ENCODE measurements at places on chromosomes 3 and 15.

DNA sequence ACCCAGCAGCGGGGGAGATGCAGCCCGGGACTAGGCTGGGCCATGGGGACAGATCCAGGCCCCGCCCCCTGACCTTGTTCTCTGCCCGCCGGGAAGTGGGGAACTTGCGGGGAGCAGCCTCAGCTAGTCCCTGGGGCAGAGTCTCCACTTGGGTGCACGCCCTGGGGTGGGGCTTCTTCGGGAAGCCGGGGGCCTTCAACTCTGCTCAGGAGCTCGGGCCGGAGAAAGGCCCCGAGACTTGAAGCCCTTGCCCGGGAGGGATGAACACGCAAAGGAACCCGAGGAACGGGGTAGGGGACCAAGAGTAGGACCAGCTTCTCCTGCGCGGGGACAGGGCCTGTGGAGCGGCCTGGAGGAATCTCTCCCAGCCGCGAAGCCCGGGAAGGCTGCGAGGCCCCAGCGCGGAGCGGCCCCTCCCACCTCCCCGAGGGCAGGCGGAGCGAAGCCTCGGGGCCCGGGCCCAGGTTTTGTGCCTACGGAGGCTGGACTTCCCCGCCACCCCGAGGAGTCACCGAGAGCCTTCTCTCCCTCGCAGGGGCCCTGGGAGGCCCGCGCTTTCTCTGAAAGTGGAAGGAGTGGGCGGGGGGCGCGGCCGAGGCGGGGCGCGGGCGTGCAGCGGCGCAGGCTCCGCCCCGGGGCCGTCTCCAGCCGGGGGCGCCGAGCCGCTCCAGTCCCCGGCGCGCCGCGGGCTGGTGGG, at the start of gene ITPKA:
Gene ITPKA (plus strand): TSS at position 670 of the 697 bp plus-strand sequence. CDS start 54 bp downstream, outside the sequence.
- DNase-seq, result peak; percentile 41

DNA sequence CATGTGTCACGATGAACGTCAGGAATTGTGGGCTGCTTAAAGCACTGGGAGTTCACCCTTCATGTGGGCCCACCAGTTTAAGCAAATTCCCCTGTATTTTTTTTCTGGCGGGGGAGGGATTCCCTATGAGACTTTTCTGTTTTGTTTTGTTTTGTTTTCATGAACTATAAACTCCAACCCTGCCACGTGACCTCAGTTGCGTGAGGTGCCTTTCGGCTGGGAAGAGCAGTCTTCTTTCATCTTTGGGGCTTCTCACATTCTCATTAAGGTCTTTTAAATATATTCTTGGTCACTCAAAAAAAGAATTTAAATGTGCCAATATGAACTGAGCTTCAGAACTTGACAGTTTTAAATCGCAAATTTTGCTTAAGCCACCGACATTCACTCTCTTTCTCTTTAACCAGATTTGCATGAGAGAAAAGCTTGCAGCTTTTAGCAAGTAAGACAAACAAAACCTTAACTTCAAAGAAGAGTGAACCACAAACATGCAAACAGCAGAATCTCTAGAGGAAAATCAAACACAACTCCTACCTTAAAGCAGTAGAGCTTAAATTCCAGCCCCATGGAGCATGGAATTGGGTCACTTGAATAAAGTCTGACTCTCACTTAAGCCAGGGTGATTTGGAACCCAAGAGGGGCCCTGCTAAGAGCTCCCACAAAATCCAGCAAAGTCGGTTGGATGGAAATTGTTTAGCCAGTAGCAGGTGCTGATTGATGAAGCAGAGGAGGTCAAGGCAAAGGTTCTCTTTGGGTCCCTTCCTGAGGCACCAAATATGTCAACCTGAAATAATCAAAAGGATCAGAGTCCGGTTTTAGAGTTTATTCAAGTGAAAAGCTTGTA, 699.8 kb upstream of the GBE1 start:
- no peak for DNase-seq

- DNase-seq, result peak; percentile 51
Observed at GRCh38 chr3:128504963-128505730, 12.1 kb upstream of the GATA2 start.

DNA sequence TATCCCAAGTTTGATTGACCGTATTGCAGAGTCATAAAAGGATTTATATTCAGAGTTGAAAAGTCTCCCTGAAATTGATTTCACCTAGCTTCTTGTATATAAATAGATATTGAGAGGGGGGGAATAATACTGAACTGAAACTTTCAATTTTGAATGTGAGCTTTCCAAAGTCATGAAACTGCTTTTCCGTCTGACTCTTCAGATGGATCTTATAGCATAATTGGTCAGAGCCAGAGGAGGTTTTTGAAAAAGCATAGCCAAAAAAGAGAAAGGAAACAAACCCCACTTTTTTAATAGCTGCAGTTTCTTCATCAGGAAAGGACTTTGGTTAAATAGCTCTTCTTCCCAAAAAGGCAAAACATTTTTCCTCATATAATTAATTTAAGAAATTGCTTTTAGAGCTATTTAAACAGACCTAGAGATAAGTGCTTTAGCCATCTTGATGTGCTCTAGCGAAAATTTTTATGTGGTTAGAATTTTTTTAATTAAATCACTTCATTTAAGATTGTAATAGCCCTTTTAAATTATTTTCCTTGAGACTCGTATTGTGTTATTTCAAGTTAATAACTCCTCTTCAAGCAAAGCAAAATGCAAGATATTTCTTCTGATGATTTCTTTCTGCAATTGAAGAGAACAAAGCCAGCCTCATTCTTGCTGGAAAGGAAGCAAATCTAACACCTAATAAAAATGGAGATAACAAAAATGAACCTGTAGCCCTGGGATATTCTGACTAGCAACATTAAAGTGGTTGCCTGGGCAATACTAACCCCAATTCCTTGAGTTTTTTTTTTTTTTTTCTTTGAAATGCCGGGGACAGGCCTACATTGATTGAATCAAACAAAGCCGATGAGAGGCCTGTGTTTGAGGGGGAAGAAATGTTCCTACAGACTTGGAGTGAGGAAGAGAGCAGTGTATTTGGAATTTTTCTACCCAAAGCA, 173.6 kb downstream of the PTPRG start:
- no peak for DNase-seq

DNA sequence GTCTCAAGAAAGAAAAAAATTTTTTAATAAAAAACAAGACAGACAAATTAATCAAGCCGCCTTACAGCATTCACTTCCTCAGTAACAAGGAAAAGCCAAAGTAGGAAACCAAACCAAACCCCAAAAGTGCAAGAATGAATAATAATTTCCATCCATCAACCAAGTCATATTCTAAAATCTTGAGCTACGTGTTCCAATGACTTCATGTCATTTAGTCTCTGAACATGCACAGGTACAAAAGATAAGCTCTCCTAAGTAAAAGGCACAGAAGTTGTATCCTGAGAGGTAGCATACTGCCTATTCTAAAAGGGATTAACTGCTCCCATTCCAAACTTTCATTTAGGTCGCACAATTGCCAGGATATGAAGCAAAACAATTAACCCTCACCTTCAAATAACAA, 29.7 kb downstream of the SLC4A7 start:
- DNase-seq, result no peak

DNA sequence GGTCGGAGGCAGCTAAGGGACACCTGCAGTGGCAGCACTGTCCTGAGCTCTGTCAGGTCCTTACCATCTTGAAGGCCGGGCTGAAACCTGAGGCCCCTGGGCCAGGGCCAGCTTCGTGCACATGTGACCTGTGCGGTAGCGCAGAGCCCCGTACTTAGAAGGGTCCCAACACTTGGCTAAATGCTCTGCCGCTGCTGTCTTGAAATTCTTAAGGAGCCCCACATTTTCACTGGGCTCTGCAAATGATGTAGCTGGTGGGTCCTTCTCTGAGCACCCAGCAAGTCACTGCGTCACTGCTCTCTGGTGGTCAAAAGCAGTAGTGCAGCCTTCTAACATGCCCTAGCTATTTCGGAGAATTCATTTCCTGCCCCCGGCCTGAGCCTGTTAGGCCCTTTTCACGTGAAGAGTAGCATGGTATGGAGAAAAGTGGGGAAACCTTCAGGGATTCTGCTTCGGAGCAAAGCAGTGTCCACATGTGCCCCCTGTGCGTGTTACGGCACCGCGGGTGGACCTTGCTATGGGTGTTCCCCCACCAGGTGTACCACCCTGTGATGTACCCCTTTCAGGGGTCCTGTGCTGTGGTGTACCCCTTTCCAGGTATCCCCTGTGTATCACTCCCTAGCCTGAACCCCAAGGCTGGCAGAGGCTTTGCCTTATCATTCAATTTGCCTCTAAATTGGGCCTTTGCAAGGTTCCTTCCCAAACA, 79.7 kb downstream of the TMEM266 start:
- DNase-seq, result peak; percentile 79

DNA sequence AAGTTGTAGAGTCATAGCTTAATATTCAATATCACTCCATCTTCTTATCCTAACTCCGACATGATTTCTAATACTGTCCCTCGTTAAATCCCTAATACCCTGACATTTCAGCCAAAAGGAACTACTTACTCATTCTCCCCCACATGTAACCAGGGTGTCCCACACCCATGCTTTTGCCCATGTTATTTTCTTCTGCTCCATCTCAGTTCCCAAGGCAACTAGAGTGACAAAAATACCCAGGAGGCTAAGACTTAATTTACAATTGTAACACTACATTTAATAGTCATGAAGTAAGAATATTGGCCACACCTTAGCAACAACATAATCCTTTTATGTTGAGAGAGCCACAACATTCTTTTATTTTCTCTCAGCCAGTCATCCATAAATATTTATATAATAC, 248.5 kb upstream of the TGFBR2 start:
- DNase-seq, result no peak

DNA sequence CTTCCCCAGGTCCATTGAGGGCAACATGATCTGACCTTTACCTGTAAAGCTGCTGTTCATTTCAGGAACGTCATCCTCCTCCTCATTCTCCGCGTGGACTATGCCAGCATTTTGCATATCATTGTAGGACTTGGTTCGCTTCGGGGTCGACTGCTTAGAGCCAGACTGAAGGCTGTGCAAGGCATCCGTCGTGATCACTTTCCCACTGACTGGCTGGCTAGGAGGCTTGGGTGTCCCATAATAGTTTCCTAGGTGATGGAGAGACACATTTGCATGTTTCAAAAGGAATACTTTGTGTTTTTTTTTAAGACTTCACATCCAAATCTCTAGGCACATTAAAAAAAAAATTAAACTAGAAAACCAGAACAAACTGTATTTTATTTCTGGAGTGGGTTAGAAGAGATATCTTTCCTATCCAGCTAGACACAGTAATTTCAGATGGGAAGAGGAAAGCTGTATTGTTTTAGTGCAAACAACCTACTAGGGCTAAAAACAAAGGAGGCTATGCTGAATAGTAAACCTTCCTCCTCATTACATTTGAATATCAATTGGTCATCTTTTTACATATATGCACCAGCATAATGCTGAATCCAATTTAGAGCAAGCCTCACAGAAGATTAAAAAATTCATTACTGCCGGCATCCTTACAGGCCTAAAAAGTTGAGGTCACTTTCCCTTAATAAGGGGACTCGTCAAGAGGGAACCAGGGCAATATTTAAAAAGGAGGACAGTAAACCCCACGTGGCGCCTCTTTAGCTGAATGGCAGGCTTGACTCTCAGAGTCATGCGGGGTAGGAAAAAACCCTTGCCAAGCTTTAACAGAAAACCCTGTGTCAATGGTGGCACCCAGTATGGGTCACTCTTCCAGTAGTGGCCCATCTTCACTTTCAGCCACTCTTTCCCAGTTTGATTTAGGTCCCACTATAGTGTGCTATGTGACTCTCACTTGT, 559.9 kb downstream of the MAGI1 start:
- no peak for DNase-seq

DNA sequence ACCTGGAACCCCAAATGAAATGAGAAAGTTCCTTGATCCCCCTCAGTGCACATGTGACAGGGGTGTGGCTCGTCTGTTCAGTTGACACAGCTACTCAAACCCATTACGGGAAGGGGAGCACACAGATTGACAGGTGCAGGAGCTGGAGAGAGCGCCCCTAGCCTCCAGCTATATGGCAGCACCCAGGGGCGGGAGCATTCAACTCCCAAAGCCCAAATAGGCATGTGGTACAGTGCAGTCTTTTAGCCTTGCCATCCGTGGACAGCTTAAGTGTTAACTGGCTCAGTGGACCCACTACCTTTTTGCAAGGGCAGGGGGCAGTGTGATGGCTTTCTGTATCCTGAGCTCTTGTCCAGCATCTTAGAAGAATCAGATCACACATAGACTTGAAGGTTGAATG, 1374.2 kb upstream of the ALCAM start:
- DNase-seq, result no peak

GRCh38 chr15:93515256-93516051, 426.4 kb upstream of the RGMA start:
- DNase-seq, result no peak

DNA sequence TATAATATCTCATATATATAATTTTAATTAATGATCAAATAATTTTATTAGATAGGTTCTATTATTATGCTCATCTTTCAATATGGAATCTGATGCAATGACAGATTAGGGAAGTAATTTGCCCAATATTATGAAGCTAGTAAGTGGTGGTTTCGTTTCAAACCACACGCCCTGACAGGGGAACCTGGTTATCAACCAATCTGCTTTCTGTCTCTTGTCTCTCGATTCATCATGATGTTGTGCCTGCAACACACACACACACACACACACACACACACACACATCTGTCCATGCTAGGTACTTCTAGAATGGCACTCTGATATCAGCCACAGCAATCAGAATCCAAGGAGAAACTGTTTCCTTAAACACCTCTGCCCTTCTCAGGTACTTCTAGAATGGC, 128.4 kb downstream of the ZBBX start:
- DNase-seq, result no peak

GRCh38 chr3:85586018-85586417, 627.2 kb downstream of the CADM2 start:
- no peak for DNase-seq

- no peak for DNase-seq
Observed at GRCh38 chr3:122014741-122015140, 7.3 kb downstream of the ILDR1 start.

GRCh38 chr3:76679541-76679940, 360.4 kb upstream of the ROBO2 start:
- DNase-seq, result no peak

DNA sequence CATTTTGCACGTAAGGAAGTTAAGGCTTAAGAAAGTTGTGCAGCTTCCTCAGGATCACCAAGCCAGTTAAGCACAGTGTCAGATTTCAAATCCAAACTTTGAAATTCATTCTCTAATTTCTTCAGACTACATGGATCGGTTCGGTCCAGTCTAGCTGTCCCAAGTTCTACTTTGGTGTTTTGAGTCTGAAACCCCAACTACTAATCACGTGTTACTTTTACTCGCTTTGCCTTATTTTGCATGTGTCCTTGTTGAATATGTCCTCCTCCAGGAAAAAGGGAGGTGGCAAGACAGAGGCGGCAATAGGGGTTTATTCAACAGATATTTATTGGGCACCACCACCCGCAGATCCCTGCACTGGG, 522 bp upstream of the GXYLT2 start:
- DNase-seq, result no peak

DNA sequence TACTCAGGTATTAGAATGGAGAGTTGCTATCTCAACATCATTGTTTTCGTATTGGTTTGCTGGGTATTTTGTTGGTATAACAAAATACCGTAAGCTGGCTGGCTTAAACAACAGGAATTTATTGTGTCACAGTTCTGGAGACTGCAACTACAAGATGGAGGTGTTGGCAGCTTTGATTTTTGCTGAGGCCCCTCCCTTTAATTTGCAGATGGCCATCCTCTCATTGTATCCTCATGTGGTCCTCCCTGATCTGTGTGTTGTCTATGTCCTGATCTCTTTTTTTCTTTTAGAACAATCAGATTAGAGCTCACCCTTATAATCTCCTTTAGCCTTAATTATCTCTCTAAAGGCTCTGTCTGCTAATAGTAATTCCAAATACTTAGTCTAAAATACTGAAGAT, 299.8 kb upstream of the GOLIM4 start:
- DNase-seq, result no peak

- DNase-seq, result peak; percentile 55
Observed at GRCh38 chr15:67048281-67049279, 16.8 kb upstream of the SMAD3 start.

GRCh38 chr3:169173231-169173630, 490.3 kb downstream of the MECOM start:
- no peak for DNase-seq

Measured in hematopoietic multipotent progenitor cell treated with erythropoietin and hydrocortisone succinate and interleukin-3 and kit ligand, for 8 days (in vitro differentiated cells).